ENCODE measurements at places on chromosomes 11 and 22.

DNA sequence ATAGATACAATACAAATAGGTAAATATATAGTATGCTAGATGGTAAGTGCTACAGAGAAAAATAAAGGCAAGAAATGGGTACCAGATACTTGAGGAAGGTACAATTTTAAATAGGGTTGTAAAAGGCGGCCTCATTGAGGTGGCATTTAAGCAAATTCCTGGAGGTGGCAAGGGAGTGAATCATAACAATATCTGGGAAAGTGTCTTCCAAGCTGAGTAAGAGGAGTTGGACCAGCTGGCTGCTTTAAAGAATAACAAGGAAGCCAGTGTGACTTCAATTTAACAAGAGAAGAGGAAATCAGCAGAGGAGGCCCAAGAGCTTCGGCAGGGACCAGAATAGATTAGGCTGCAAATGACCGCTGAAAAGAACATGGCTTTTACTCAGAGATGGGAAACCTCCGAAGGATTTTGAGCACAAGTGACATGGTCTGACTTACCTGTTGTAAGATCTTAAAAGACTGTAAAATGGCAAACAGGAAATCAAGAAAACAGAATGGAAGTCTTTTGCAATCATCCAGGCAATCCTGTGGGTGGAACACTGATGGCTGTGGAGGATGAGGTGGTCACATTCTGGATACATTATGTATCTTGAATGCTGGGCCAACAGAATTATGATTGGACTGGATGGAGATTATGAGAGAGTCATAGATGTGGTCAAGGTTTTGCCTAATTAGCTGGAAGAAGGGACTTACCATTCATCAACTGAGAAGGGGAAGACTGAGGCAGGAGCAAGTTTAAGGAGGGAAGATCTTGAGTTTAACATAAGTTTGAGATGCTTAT lies 77.2 kb downstream of the RDX start:
- no peak for DNase-seq

- no peak for DNase-seq
Observed at GRCh38 chr11:94895451-94895850, 77.9 kb downstream of the CWC15 start.

GRCh38 chr11:17578958-17579357 lies 31.9 kb downstream of the OTOG start:
- no peak for DNase-seq

DNA sequence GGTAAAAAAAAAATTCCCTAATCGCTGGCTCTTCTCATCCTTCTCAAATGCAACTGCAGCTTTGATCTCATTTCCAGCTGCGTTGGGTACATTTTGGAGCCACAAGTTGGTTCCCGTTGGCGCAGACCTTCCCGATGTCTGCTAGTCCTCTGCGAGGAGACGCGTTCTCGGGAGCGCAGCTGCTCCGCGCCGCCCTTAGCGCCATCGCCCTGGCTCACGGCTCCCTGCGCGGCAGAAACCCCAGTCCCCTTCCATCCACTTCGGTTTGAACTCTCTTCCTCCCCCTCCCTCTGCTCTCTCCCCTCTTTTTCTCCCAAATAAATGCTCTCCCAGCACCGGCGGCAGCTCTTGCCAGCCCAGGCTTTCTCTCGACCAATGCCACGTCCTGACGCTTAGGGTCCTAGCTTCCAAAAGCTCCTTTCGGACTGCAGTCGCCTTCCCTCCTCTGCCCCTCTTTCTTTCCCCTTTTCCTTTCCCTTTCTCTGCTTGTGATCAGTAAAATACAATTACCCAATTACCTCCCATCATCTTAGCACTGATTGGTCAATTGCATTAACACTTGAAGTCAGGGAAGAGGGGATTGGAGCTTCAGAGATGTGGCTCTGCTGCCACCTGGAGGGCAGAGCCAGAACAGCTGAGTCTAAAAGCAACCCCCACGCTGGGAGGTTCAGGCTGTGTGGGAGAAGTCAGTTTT lies 1165.7 kb downstream of the LRRC4C start:
- peak; percentile 2 for DNase-seq

DNA sequence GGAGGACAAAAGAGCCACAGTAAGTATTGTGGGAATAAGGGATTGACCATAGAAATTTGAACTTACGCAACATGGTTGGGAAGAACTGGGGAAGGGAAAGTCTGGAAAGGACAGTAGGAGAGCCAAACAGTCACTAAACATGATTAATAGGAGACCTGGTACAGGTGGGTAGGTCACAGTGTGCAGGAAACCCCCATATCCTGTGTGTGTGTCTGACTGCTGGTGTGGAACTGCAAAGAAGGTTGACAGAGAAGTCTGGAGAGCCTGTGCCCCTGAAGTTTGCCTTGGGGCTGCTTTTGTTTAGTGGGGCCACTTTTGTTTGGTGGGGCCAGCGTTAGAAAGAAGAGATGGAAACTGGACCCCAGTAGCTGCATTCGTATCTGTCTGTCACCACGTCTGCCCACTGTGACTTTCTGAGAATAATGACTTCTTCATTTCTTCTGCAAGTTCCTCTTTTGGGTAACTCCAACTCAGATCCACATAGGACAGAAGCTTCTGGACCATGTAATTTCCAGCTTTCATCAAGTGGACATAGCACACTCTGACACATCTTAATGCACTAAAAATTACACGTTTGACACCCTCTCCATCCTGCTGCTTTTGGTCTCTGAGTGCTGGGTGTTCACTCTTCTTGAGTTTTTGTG lies 126.8 kb upstream of the RAG2 start:
- no peak for DNase-seq

DNA sequence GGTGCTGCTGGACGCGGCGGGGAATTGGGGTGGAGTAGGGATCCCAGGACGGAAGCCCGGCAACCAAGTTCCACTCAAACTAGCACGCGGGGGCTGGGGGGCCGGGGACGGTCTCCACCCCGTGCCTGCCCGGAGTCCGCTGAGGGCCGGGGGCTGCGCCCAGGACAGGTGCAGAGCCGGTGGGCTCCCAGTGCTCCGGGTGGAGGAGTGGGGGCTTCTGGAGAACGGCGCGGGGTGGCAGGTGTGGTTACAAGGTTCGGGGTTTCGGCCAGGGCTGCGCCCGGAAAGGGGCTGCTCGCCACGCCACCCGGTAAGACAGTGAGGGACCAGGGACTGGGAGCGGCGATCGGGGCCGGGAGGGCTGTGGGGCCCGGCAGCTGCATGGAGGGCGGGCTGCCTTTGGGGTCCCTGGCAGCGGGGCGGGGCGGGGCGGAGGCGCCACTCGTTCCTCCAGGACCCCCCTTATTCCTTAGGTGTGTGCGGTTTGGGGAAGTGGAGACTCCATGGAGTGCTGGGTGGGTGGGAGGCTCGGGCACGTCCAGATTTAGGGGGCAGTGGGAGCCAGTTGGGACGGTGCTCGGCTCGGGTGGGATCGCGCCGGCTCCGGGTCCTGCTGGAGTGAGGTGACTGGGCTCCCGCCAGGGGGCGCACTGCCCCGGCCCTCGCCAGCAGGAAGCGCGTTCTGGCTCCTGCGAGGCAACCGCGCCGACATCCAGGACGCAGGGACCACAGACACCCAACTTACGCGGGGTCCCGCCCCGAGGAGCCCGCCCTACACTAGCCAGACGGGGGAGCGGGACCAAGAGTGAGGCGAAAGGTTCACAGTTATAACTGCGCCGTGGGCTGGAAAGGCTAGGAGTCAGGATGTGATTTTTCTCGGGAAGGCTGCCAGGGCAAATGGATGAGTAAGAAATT lies 868 bp downstream of the TSPAN18 start:
- DNase-seq, result peak; percentile 75

- no peak for DNase-seq
Observed at GRCh38 chr22:42693055-42693762, 27.5 kb downstream of the A4GALT start.

DNA sequence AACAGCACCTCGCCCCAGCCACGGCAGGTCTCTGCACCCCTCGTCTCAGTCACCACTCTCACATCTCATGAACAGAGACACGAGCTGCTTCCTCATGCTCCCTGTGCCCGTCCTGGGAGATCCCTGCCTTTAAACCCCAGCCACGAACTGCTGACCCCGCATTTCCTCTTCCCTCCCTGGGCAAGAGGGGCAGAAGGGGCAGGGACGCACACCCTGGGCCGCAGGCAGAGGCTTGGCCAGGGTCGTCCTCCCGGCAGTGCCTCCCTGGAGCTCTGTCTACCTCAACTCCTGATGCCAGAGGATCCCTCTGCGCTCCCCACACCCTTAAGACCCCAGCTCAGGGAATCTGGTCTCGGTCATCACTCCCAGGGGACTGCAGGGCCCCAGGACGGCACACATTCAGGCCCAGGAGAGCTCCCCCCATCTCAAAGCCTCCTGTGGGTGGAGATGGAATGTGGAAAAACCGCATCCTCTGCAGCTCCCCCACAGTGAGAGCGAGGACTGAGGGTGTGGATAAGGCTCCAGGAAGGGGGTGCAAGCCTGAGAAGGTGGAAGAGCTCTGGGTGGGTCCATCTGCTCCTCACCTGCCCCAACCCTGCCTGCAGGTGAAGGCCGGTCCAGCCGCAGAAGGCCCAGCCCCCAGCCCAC lies 1.2 kb downstream of the BID start:
- DNase-seq, result no peak

- DNase-seq, result no peak
Observed at GRCh38 chr11:120043328-120043945, 94.5 kb downstream of the TRIM29 start.

GRCh38 chr11:83087035-83087434 lies 15.3 kb upstream of the RAB30 start:
- DNase-seq, result no peak

DNA sequence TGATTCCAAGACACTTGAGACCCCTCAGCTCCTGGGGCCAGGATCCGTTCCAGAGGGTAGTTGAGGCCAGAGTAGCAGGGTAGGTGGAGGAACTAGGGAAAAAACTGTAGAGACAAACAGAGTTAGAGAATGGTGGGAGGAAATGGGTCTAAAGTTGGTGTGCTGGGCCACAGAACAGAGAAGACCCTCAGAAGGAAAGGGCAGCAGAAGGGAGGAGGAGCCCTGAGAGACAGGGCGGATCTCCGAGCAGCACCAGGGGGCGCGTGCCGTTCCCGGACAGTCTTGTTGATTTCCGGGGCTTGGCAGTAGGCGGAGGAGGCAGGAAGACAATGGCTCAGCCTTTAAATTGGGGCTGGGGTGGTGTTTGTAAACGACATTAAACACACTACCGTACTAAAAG lies 2.4 kb upstream of the CECR2 start:
- DNase-seq, result peak; percentile 11

DNA sequence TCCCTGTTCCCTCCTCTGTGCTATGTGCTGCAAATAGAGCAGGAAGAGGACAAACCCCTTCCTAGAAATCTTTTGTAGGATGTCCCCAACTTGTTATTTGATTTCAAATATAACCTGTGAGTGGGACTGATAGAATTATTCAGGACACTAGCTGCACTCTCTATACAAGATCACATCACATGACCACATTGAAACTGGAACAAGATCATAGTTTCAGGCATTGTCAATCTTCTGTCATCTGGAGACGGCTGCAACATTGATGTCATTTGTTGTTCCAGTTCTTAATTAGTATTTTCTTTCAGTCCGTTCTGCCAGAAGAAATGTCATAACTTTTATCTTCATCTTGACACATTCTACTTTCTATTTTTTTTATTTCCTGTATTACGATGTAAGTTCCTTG lies 89.3 kb downstream of the GRIA4 start:
- DNase-seq, result no peak

DNA sequence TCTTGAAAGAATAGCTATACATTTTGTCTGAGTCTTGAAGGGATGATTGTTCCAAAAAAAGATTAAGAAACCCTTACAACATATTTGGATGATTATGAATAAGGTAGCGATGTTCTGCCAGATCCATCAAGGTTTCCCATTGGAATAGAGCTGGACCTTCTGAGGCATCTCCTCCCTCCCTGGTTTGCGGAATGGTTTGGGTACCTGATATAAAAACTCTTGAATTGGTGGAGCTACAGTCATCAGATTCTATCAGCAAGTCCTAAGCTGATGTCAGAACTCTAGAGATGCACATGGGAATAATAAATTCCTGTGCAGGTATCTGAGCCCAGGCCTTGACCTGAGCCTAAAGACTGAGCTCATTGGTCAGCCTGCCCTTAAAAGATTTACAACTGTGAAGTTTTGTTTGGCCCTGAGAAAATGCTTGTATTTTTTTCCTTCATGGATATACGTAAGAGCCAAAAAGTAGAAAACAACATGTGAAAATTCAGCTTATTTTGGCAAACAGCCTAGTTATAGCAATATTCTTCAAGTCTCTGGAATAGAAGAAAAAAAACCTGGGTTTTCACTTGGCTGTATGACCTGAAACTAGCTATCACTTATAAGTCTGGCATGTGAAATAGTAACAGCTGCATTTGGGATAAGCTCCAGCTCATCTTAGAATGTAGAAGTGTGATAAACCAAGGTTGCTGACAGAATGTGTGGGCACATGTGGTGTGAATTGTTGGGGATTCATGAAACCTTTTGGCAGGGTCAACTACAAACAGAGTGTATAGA lies 265.7 kb upstream of the CTSC start:
- no peak for DNase-seq

DNA sequence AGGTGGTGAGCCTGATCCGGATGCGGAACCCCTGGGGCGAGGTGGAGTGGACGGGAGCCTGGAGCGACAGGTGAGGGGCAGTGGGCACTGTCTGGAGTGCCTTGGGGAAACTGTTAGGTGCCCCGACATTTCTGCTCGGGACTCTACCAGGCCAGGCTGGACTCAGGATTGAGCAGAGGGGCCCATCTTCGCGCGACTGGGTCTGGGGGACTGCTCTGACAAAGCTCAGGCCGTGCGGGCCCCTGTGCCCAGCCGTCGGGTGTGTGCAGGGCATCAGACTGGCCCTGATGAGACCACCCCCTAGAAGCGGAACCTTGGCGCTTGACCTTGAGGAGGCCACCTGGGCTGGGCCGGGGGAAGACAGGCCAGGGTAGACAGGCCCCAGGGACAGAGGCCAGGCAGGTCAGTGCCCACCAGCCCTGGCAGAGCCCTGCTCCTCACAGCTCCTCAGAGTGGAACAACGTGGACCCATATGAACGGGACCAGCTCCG lies 6.3 kb downstream of the CAPN1 start:
- no peak for DNase-seq

GRCh38 chr11:1230456-1231395 lies 7.9 kb downstream of the MUC5B start:
- DNase-seq, result no peak

DNA sequence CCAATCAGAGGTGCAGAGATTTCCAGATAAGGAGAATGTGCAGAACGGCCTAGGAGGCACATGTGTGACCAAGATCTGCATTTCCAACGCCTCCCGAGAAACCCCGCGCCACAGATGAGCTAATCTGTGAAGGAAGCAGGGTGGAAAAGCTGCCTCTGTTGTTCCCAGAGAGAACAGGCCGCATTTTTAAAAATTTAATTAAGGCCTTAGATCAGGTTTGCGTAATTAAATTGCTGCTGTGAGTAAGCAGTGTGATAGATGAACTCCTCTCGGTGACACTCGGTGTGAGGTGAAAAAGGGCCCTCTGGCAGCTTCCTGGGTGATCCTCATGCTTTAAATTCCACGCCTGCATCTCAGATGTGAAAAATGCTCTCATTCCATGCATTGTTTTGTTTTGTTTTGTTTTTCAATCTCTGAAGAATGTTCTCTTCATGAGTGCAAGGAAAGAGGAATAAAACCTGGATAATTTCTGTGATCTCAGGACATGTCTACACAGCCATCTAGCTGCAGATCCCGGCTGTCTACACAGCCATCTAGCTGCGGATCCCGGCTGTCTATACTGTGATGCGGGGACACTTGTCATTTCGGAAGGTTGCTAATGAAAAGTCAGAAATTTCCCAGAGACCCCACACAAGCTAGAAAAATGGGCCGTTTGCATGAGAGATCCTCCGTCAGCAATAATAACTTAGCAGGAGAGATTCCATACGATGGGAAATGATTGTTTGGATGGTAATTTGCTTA lies 1398.9 kb downstream of the BRD1 start:
- no peak for DNase-seq

- DNase-seq, result no peak
Observed at GRCh38 chr11:103525069-103525468, 415.8 kb downstream of the DYNC2H1 start.

GRCh38 chr11:69309631-69310280 lies 15.8 kb downstream of the MYEOV start:
- DNase-seq, result no peak
